NCI-H748 treated with DMSO at 0.1 percent for 48 hours (cell line): ENCODE measurements at places on chromosomes 6 and 20.
A peak's percentile ranks its signal among the peaks of the same experiment; 100 is the strongest.

GRCh38 chr6:158789115-158789917, 29.9 kb downstream of the EZR start:
- no peak for DNase-seq

- DNase-seq, result no peak
These were observed 64.6 kb downstream of the VGLL2 start for GRCh38 chr6:117329926-117330325.

GRCh38 chr20:2761885-2762284, 38.5 kb downstream of the CPXM1 start:
- no peak for DNase-seq

- DNase-seq, result no peak
These were observed 13.4 kb downstream of the CAPN11 start for GRCh38 chr6:44171899-44172546.

GRCh38 chr20:41478026-41478425, 111.4 kb upstream of the EMILIN3 start:
- DNase-seq, result no peak

DNA sequence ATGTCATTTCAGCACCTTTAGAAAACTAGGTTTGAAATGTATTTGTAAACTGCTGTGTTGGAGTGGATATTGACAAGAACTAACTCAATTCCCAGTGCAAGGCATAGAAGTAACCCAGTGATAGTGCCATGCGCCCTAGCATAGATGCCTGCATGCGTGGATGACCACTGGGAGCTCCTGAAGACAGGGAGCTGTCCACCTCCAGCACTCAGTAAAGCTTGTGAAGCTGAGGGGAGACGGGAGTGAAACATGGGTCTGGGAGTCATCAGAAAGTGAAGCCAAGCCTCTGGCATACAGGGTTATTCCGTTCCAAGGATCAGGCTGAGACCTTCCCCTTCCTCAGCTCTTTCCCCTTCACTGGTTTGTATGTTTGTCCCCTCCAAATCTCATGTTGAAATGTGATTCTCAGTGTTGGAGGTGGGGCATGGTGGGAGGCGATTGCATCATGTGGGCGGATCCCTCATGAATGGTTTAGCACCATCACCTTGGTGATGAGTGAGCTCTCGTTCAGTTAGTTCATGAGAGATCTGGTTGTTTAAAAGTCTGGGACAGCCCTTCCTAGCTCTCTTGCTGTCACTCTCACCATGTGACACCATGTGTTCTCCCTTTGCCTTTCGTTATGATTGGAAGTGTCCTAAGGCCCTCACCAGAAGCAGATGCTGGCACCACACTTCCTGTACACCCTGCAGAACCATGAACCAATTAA, 146.5 kb upstream of the FERMT1 start:
- peak; percentile 87 for DNase-seq

GRCh38 chr6:136201732-136202131, 48.4 kb downstream of the MTFR2 start:
- DNase-seq, result no peak
